ENCODE measurements at places on chromosomes 5 and 9. TPM values are rescaled to one million over a fixed set of nuclear protein-coding genes. Genes with fewer than 3 reads are reported as not detected.

The PCDHAC2 gene
- 0.30 TPM for total RNA-seq

The GNA14 gene
- total RNA-seq = 8.4 TPM

The PCDHGB7 gene
- 2.9 TPM for total RNA-seq

The ELAVL2 gene
- not detected for total RNA-seq

The CCNO gene
- total RNA-seq = not detected

The ADAMTSL1 gene
- 20.1 TPM for total RNA-seq

The CSF1R gene
- total RNA-seq = not detected

The ECM2 gene
- total RNA-seq = 0.32 TPM

The SLC34A3 gene
- not detected for total RNA-seq

The LRRC70 gene
- total RNA-seq = 27.7 TPM

The GPBP1 gene
- total RNA-seq = 53.6 TPM

The MYMK gene
- not detected for total RNA-seq

The KCNV2 gene
- not detected for total RNA-seq

The SLC6A18 gene
- total RNA-seq = not detected

The RNF180 gene
- total RNA-seq = 4.6 TPM

The SARDH gene
- total RNA-seq = 0.91 TPM

The OLFM1 gene
- 2.0 TPM for total RNA-seq

The FOXD4L6 gene
- total RNA-seq = not detected

The PCDHAC1 gene
- total RNA-seq = under 0.01 TPM

The TPM2 gene
- total RNA-seq = 385 TPM

The PBX3 gene
- total RNA-seq = 15.6 TPM

The LIX1 gene
- total RNA-seq = not detected

The PHF2 gene
- 9.4 TPM for total RNA-seq

The CATSPER3 gene
- not detected for total RNA-seq

The PRSS3 gene
- 29.9 TPM for total RNA-seq

The RPL35 gene
- 2,855 TPM for total RNA-seq

The CCDC180 gene
- total RNA-seq = 0.65 TPM

The SKIC3 gene
- total RNA-seq = 134 TPM

The SEMA4D gene
- total RNA-seq = 24.0 TPM

The TOPORS gene
- 43.2 TPM for total RNA-seq

The OSMR gene
- 21.4 TPM for total RNA-seq

The PCDHB5 gene
- 0.46 TPM for total RNA-seq

The SHOC1 gene
- total RNA-seq = not detected

The AJM1 gene
- 0.61 TPM for total RNA-seq

The MYOZ3 gene
- under 0.01 TPM for total RNA-seq

The LCN2 gene
- total RNA-seq = not detected

The TMOD1 gene
- total RNA-seq = 1.9 TPM

The C9orf43 gene
- total RNA-seq = 0.15 TPM

The NCS1 gene
- total RNA-seq = 28.1 TPM

The ZBED3 gene
- total RNA-seq = 2.6 TPM

The CFAP157 gene
- total RNA-seq = not detected

The LARP1 gene
- 38.0 TPM for total RNA-seq

The BTNL8 gene
- not detected for total RNA-seq

The CCL27 gene
- total RNA-seq = not detected

The BSPRY gene
- total RNA-seq = not detected

The ADAMTS13 gene
- 1.1 TPM for total RNA-seq

The PCDHA7 gene
- total RNA-seq = 0.15 TPM

The TMEM8B gene
- under 0.01 TPM for total RNA-seq

The PTGES gene
- 0.32 TPM for total RNA-seq

The SOX30 gene
- total RNA-seq = not detected

All from epithelial cell of umbilical artery (primary cell).